ENCODE measurements at places on chromosomes 12 and 14.

DNA sequence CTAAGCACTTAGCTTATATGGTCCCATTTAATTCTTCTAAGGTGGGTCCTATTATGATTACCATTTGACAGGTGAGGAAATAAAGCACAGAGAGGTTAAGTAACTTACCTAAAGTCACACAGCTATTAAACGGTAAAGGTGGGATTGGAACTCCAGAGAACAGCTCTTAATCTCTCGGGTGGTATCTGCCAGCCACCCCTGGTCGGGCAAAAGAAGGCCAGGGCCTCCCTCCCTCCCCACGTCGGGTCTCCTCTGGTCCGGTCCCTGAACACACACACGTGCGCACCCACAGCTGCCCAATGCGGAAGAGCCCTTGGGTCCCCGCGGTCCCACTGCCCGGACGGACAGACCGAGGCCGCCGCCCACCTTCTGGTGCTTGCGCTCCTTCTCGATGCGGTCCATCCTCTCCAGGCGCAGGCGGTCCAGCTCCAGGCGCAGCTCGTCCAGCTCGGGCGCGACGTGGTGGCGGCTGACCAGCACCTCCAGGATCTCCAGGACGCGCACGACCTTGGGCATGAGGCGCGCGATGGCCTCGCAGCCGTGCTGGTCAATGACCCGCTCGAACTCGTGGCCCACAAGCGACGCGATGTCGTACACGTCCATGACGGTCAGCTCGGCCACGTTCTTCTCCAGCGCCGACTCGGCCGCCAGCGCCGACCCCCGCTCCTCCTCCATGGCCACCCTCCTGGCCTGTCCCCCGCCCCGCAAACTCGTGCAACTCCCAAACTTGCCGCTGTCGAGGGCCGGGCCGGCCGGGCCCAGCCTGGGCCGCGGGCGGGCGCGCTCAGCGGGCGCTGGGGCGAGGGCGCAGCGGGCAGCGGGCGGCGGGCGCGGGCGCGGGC, 490 bp downstream of the RILPL1 start:
- DNase-seq, result peak; percentile 36

DNA sequence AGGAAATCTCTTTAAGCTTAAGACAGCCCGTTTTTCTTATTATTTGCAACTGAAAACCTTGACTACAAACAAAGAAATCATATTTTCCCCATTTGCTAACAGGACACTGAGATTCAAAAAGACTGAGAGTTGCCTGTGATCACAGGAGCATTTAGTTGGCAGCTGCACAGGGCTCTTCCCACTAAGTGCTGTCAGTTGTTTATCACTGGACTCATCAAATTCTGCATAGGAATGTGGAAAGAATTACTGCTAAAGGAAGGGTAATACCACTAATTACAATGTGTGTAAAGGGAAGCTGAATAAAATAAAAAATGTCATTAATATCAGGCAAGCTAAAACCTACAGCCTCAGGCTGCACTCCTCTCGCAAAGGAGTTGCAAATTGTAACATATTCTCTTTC, 226.4 kb downstream of the NELL2 start:
- no peak for DNase-seq

GRCh38 chr14:58243790-58244555, 670 bp upstream of the PSMA3 start:
- DNase-seq, result no peak

DNA sequence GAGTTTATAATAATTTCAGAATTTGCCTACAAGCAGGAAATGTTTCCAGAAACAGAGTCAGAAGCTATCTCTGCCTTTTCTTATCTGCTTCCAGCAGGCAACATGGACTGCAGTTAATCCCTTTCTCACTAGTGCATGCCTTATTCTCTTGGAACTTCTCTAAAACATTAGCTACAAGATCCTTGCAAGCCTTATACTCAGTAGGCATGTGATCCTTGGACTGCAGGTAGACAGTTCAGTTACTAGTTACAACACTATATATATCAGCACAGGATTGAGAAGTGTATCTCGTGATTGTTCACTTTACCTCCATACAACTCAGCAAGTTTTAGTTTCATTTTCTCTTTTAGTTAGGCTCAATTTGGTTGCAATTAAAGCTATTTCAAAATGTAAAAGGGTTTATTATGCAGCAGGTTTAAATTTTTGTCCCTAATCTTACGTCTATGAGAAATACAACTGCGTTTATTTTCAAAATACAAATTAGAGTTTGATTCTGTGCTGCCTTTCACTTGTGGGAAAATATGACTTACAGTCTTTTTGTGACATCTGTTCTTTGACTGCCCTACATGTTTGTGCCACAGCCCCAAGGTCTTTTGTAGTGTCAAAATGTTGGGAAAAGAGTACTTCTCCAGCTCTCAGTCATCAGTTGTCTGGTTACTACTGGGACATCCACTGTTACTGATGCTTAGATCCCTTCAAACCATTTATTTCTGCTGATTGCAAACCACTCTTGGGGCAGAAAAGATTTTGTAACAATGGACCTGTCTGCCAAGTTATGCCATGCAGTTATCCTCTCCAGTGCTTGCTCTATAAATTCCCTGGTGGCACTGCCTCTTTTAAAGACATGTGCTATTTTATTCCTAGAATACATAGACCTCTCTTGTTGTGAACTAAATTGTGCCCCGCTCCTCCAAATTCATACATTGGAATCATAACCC, 709.0 kb upstream of the FOXG1 start:
- no peak for DNase-seq
